CD4-positive, alpha-beta T cell treated with Interleukin-10 for 1 hour (primary cell): ENCODE measurements at places on chromosomes 7 and 10.

- no peak for DNase-seq
Measured at GRCh38 chr10:74637685-74638084, 188.7 kb upstream of the KAT6B start.

- DNase-seq: no peak
Measured at GRCh38 chr7:90568213-90568612, 27.9 kb upstream of the CDK14 start.

DNA sequence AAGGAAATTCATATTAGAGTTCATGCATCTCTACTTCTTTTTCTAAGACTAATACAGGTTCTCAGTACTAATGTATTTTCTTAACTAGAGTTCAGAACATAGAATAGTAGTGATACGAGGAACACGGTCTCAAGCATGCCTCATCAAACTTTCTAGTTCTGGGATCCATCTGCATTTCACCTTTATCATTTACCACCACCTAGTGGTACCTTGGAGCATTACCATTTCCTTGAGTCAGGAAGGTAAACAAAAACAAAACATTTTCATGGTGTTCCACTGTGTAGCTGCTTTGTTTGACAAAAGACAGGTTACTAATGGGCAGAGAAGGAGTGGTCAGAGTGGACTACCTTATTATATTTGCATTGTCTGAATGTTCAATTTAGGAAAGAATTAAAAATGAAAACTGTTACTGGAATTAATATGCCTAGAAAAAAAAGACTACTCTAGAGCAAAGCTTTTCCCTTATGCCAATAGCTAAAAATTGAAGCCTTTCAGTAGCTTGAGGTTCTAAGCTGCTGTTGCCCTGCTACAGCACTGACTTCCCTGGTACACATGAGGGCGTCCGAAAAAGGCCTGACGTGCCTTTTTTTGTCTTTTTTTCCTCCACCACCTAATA is 44.5 kb downstream of the STARD3NL start:
- peak; percentile 82 for DNase-seq

DNA sequence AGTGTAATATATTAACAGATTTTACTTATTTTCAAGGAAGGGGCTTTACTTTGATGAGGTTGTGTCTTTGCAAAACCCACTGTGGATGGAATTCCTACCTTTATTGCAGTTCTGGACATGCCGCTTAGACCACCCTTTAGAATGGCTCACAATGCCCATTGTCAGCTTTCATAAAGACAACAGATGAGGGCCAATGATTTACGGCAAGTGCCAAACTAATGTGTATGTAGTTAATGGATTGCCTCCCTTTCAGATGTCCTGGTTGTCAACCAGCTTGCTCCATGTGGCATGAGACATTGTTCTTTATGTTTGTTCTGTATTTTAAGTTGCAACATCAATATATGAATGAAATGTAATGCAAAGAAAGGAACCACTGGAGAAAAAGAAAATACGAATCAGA is 35.0 kb upstream of the ELMO1 start:
- DNase-seq: no peak

GRCh38 chr10:34137201-34137600 is 677.9 kb downstream of the PARD3 start:
- no peak for DNase-seq

DNA sequence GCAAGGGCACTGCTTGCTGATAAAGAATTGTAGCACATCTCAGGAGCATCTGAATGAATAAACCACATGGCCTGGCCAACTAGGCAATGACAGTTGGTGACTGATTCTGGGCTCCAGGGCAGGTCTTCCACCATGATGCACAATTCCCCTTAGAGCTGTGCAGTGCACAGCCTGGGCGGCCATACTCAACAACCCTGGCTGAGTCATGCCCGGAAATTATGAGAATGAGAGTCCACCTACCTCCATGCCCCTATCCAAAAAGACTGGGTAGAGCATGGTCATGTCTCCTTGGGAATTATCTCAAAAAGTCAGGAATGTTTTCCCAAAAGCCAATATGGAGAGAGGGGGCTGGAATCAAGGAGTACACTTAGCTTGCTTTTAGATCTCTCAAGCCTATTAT is 425.6 kb downstream of the PLXNA4 start:
- no peak for DNase-seq

DNA sequence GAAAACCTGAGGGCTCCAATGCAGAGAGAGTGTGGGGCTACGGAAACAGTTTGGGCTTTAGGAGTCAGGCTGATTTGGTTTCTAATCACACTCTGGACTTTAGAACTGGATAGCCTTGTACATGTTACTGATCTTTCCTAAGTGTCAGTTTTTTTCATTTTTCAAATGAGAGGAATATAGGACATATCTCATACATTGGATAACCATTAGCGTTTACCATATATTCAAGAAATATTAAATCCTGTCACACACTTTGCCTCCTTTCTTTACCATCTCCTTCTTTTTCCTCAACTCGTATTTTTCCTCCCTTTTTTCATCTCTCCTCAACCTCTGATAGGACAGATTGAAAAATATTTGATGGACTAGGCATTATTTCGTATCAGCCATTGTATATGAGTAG is 885.7 kb downstream of the LRMDA start:
- DNase-seq: no peak

DNA sequence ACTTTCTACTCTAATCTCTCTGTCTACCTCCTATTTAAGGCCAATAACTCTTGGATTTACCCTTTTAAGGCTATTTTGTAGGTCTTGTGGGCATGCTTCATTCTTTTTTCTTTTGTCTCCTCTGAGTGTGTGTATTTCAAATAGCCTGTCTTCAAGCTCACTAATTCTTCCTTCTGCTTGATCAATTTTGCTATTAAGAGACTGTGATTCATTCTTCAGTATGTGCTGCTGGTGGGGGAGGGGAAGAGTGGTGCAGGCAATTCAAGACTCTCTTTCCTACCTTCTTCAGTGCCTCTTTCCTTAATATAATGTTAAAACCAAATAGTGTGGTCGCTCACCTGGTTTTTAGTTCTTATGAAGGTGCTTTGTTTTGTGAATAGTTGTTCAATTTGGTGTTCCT is 20.0 kb downstream of the ABCB1 start:
- no peak for DNase-seq

DNA sequence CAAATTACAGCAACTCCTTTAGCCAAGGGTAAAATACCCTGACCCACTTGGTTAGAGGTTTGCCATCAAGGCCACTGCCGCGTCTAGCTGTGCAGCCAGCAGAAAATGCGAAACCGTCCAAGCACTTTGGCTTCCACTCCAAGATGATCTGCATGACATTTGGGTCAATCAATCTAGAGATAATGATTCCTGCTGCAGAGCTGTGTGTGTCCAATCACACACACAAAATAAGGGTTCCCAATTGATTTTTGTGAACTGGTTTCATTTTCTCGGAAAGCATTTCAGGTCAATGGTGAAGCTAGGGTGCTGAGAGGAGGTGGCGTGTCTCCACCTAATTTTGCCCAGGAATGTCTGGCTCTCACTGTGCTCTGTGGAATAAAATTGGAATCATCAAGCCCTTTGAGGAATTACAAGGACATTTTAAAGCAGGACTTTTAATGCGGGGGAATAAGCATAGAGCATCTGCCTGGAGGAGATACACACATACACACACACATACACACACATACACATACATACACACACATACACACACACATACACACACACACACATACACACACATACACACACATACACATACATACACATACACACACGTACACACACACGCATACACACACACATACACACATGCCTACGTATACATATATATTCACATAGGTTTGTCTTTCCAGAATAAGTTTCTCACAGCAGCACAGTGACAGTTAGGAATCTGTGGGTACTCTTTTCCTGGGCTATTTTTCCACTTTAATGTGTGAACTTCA is 59.5 kb downstream of the ACADSB start:
- DNase-seq: no peak

- DNase-seq: no peak
Measured at GRCh38 chr10:119235356-119235755, 28.0 kb downstream of the GRK5 start.

GRCh38 chr7:15043931-15044330 is 141.4 kb upstream of the DGKB start:
- DNase-seq: no peak

DNA sequence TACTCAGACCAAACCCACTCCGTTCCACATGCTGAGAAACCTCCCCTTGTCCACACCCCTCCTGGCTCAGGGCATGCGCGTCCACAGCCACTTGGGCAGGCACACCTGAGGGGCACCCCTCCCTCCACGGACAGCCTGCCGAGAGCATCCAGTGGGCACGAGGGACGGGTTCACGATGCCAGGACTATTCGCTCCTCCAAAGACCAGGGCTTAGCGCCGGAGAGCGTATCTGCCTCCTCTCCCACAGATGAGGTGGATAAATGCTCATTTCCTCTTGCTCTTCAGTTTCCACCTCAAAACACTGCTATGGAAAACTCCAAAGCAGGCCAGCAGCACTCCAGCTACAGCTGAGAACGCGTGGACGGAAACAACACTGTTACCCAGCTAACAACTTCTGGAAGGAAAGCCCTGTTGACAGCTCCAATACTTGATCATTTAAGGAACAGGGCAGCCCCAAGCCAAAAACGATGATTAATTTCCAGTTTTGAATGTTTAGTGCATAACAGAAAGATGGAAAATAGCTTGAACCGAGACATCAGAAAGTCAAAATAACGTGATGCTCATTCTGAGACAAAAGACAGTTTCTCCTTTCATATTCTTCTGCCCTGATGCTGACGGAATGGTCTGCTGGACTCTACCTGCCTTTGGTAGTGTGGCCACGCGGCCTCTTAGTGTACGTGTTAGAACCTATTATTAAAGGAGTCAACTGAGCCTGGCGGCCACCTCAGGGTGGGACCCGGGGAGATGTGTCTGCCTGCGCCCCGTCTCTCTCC is 204.7 kb downstream of the DNAJB6 start:
- DNase-seq: no peak

GRCh38 chr10:108411894-108412293 is 1247.4 kb upstream of the SORCS1 start:
- DNase-seq: no peak

DNA sequence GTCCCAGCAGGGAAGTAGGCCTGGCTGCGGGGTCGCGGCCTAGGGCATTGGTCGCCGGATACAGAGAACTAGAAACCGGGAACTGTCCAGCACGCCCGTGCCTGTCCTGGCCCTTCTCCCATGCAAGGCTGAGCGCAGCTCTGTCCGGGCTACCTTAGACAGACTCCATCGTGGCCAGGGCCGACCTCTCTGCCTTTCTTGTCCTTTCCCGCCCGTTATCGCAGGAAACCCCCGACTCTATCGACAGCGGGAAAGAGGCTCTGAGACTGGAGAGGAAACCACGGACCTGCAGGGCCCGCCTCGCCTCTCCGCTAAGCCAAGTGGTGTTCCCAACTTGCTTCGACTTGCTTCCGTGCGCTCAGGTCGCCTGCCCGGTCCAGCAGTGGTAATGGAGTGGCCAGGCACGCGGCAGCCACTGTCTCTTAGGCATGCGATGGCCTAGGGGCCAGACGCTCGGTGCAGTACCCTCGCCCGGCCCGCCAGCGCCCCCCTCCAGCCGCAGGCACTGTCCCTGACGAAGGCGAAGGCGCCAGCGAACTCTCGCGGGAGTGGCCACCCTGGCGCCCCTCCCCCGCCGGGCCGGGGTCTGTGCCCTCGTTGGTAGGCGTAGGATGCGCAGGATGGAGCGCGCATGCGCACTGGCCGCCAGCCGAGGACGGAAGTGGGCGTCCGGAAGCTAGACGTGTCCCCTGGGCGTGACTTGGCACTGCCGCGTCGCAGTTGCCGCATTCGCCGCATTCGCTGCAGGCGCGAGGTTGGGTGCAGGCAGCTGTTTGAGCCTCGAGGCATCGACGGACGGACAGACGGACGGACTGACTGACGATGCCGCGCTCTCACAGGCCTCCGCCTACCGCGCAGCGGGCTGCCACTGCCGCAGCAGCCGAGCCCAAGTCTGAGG is 54.4 kb downstream of the MCMBP start:
- DNase-seq: peak; percentile 39

- DNase-seq: no peak
Measured at GRCh38 chr10:132888898-132889490, 53.4 kb downstream of the CFAP46 start.

DNA sequence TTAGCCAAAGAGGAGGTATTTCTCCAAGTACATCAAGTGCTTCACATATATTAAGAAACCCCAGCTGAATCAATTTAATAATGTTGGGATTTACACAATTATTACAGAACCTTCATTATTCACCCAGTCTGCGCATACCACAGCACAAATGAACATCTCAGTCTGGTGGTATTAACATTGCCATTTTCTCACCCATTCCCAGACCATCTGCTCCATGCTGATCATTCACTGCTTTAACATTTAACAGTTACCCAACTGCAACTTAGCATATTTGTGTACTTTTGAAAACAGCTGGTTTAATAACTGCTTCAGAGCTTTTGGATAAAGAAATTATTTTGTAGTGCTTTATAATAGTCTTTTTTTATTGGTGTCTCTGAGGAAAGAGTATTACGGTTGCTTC is 1072.1 kb downstream of the NXPH1 start:
- no peak for DNase-seq

DNA sequence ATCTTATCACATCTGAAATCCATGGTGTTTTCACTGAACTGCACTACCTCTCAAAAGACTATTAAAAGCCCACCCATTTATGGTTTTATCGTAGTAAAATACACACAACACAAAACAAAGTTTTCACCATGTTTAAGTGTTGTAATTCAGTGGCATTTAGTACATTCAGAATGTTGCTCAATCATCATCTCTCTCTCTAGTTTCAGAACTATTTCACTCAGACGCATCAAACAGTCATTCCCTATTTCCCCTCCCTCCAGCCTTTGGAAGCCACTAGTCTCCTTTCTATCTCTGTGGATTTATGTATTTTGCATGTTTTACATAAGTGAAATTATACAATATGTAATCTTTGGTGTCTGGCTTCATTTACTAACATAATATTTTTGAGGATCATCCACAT is 332.6 kb downstream of the TNS3 start:
- no peak for DNase-seq

DNA sequence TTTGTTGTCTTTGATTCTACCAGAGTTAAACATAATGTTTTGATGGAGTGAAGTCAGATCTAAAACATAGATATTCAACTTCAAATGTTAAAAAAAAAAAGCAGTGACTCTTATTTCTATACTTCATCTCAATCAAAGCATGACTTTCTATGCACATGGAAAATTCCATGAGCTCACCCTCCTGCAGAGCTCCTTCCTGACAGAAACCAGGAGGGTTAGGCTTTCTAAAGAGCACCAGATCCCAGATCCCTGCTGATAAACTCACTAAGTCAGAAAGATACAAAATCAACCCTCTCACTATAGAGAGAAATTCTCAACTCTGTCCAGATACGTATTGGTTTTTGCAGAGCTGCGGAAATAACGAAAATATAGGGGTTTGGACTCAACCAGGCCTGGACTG is 122.6 kb downstream of the FAM107B start:
- no peak for DNase-seq

- no peak for DNase-seq
Measured at GRCh38 chr10:113216102-113216501, 266.1 kb downstream of the TCF7L2 start.

DNA sequence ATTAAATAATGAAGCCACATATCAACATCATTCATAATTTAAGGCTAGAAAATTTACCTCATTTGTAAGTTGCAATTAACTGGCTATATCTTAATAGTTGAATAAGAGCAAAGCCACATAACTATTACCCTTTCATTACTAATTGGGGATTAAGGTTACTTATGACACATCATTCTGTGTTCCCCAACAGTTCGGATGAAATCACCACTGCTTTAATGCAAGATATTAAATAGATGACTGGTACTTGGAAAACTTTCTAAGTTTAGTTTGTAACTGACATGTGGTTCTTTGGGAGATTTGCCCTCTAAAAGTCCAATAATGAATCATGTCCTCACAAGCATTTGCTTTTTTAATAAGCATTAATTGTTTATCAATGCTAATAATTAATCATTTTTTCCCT is 109.1 kb downstream of the MTERF1 start:
- DNase-seq: no peak
